Esophagus squamous epithelium (tissue), 5 donors: ENCODE measurements at places on chromosomes 11 and 22.

GRCh38 chr11:106770489-106771085 lies 247.7 kb downstream of the GUCY1A2 start:
- no peak overlapping the region for H3K27ac ChIP-seq
- no peaks in the 10 kb centered on the region for H3K36me3 ChIP-seq
- no peak for DNase-seq
- H3K4me3 ChIP-seq = no peak overlapping the region
- H3K4me1 ChIP-seq = no peaks in the 10 kb centered on the region

- peaks cover 33% of the 10 kb centered on the region for H3K4me1 ChIP-seq
- DNase-seq = no peak
- H3K27me3 ChIP-seq = no peaks in the 10 kb centered on the region
- H3K4me3 ChIP-seq = peak overlapping the region; percentile 79
- peak overlapping the region; percentile 97 for H3K27ac ChIP-seq
These were observed 1.8 kb downstream of the YWHAH start for GRCh38 chr22:31945971-31946680.

DNA sequence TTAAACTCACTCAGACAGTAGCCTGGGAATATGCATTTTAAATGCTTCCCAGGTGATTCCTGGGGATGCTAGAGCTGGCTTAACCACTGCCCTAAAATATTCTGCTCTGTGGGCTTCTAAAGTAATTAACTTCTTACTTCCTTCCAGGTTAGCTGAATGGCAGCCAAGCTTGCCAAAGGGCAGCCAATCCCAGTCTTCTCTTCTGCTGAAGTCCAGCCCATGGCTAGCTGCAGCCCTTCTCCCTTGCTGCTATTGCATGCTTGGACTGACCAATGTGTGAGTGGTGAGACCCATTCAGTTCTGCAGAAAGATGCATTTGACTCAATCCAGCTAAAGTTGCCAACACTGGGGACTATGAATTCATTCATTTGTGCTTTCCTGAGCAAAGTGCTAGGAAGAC lies 411.9 kb downstream of the SOX6 start:
- no peak overlapping the region for H3K27ac ChIP-seq
- H3K36me3 ChIP-seq = no peaks in the 10 kb centered on the region
- H3K4me1 ChIP-seq = no peaks in the 10 kb centered on the region
- no peak overlapping the region for H3K4me3 ChIP-seq
- H3K27me3 ChIP-seq = no peaks in the 10 kb centered on the region
- no peak for DNase-seq

- no peak overlapping the region for H3K27ac ChIP-seq
- H3K4me1 ChIP-seq = no peaks in the 10 kb centered on the region
- DNase-seq = no peak
These were observed 11.5 kb upstream of the GLYAT start for GRCh38 chr11:58742981-58743880.

- H3K27ac ChIP-seq = peak overlapping the region; percentile 72
- no peaks in the 10 kb centered on the region for H3K4me1 ChIP-seq
- H3K4me3 ChIP-seq = no peak overlapping the region
- peaks cover 94% of the 10 kb centered on the region for H3K36me3 ChIP-seq
These were observed 48.5 kb downstream of the APOL1 start for GRCh38 chr22:36301384-36301828.

- DNase-seq = no peak
- no peaks in the 10 kb centered on the region for H3K36me3 ChIP-seq
- H3K4me3 ChIP-seq = no peak overlapping the region
- H3K27ac ChIP-seq = no peak overlapping the region
- H3K4me1 ChIP-seq = no peaks in the 10 kb centered on the region
- no peaks in the 10 kb centered on the region for H3K27me3 ChIP-seq
These were observed 4.8 kb downstream of the GRAP2 start for GRCh38 chr22:39905687-39906086.

- peak overlapping the region; percentile 23 for H3K27ac ChIP-seq
- peaks cover under 1% of the 10 kb centered on the region for H3K36me3 ChIP-seq
- H3K4me3 ChIP-seq = no peak overlapping the region
- no peak for DNase-seq
- peaks cover 10% of the 10 kb centered on the region for H3K4me1 ChIP-seq
These were observed 6.4 kb downstream of the VPS51 start for GRCh38 chr11:65102142-65103095.

GRCh38 chr11:86176165-86176884 lies 68.2 kb upstream of the EED start:
- H3K27ac ChIP-seq = no peak overlapping the region
- peaks cover 40% of the 10 kb centered on the region for H3K4me1 ChIP-seq
- H3K36me3 ChIP-seq = no peaks in the 10 kb centered on the region
- no peak overlapping the region for H3K4me3 ChIP-seq
- no peaks in the 10 kb centered on the region for H3K27me3 ChIP-seq

- no peak overlapping the region for H3K4me3 ChIP-seq
- no peaks in the 10 kb centered on the region for H3K27me3 ChIP-seq
- H3K4me1 ChIP-seq = no peaks in the 10 kb centered on the region
These were observed 108.4 kb downstream of the PDE3B start for GRCh38 chr11:14751975-14752407.

DNA sequence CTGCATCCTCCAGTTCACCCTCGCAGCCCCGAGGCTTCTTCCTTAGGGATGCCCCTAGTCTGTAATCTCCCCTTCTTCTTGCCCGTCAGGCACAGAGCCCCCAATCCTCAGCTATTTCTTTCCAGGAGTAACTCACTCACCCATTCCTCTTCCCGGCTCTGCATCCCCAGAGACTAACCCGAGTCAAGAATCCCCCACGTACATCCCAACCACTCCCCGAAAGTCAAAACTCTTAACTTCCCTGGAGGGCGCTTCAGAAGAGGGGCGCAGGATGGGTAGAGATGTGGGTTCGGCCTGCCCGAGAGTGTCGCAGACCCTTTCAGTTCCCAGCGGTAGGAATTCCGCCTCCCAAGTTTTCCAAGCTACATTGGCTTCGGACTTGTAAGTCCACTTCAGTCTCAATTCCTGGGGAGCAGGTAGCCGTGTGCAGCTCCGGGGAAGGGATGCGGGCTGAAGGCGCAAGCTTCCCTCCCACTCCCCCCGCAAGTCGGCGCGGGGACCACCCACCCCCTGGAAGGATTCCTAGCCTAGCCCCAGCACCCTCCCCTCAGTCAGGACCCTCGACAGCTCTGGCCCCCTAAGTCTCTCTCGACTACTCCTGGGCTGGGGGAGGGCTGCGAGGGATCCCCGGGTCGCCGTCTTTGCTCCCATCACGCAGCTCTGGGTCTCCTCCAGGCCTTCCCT lies 871 bp downstream of the BDNF start:
- H3K4me1 ChIP-seq = peaks cover 21% of the 10 kb centered on the region
- peaks cover 15% of the 10 kb centered on the region for H3K27me3 ChIP-seq
- H3K4me3 ChIP-seq = peak overlapping the region; percentile 60
- H3K27ac ChIP-seq = no peak overlapping the region
- no peak for DNase-seq
- no peaks in the 10 kb centered on the region for H3K36me3 ChIP-seq

DNA sequence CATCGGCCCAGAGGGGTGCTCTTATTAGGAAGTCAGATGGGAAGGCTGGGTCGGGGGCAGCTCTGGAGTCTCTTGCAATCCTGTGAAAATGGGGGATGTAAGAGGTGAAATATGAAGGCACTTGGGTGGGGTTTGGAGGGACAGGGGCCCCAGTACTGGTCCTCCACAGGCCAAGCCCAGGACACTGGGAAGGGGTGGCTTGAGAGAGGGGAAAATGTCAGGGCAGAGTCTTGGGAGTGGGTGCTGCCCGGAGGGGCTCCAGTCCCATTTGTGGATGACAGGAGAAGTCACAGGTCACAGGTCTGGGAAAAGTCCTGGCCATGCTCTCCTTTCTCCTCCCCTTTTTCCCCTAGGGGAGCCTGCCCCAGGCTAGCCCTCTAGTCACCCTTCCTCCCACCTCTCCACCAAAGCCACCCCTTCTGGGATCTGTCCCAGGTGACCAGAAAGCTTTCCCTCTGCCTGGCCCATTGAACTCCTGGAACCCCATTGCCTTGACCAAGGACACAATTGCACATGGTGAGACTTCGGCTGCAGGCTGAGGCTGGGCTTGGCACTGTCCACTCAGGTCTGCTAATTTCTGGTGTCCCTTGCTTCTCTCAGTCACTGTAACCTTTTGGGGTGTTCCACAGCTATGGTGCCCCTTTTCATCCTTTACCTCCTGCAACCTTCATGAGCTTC lies 1465.0 kb downstream of the TBC1D22A start:
- H3K27ac ChIP-seq = no peak overlapping the region
- H3K36me3 ChIP-seq = no peaks in the 10 kb centered on the region
- H3K4me1 ChIP-seq = no peaks in the 10 kb centered on the region
- no peaks in the 10 kb centered on the region for H3K27me3 ChIP-seq
- H3K4me3 ChIP-seq = no peak overlapping the region

DNA sequence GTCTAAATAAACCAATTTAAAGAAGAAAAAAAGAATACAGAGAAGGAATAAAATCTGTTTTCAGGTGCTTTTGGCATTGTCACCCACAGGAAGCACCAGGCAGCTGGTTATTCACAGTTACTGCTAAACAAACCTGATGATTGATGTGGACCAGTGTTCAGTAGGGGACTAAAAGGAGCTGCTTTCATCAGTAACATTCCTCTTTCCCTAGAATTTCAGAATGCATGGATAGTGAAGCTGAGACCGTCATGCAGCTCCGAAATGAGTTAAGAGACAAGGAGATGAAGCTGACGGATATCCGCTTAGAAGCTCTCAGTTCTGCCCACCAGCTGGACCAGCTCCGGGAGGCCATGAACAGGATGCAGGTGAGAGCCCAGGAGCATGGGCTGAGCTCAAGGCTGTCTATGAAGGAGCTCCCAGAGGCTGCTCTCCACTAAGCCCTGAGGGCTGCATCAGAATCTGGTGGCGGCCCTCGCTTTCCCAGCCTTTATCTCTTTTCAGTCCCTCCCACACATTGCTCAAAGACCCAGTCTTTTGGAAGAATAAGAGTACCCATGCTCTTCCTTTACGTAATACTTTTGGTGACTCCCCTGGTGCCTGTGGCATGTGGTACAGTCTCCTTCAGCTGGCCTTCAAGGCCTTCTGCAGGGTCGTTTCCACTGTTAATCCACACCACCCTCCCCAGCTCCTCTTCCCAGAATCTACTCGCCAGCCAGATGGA lies 69.5 kb downstream of the DBX1 start:
- H3K27ac ChIP-seq = no peak overlapping the region
- no peaks in the 10 kb centered on the region for H3K27me3 ChIP-seq
- H3K4me1 ChIP-seq = no peaks in the 10 kb centered on the region
- H3K4me3 ChIP-seq = no peak overlapping the region

- H3K36me3 ChIP-seq = peaks cover 24% of the 10 kb centered on the region
- no peak for DNase-seq
- peak overlapping the region; percentile 88 for H3K4me3 ChIP-seq
- peaks cover 42% of the 10 kb centered on the region for H3K4me1 ChIP-seq
These were observed 2.7 kb downstream of the RNH1 start for GRCh38 chr11:504053-504993.

- H3K4me1 ChIP-seq = peaks cover 11% of the 10 kb centered on the region
- H3K36me3 ChIP-seq = no peaks in the 10 kb centered on the region
- H3K4me3 ChIP-seq = no peak overlapping the region
These were observed 23.2 kb upstream of the NRGN start for GRCh38 chr11:124716591-124716990.

DNA sequence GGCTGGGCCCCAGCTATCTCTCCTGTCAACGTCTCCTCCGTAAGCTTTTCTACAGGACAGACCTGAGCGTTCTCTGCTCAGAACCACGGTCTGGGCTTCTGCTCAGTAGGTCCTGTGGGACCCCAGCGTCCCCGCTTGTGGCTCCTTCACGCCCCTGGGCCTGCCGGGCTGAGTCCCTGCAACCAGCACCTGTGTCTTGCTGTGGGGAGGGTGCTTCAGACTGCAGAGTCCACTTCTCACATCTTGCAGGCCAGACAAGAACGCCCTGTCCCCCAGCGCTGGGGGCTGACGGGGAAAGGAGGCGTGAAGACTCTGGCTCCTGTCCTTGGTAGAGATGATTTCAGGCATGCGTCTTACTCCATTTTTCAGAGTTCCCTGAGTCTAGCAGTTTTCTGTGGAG lies 1480.8 kb downstream of the BRD1 start:
- no peak for DNase-seq
- H3K36me3 ChIP-seq = no peaks in the 10 kb centered on the region
- no peak overlapping the region for H3K27ac ChIP-seq

DNA sequence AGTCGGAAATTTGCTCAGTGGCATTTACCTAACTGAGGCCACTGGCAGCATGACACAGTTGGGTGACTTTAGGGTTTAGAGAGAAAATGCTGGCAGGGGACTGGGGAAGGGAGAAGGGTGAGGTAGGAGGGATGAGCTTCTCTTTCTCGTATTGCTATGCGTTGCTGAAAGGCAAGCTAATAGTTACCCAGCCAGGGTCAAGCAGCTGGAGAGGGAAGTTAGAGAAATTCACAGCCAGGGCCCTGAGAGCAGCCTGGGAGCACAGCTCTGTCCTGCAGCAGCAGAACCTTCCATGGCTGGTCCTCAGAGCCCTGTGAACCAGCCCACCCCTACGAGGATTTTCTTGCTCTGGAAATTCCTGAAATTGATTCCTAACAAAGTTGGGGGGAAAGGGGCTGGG lies 679.6 kb downstream of the NTM start:
- no peaks in the 10 kb centered on the region for H3K36me3 ChIP-seq
- no peaks in the 10 kb centered on the region for H3K4me1 ChIP-seq
- DNase-seq = no peak
- no peaks in the 10 kb centered on the region for H3K27me3 ChIP-seq
- no peak overlapping the region for H3K4me3 ChIP-seq
